Activated naive CD8-positive, alpha-beta T cell treated with anti-CD3 and anti-CD28 coated beads, Interleukin-2, amount 10 ng/mL, durations not matched to agents 7 days and 5 days (primary cell): ENCODE measurements at places on chromosomes 2 and 18. TPM values are rescaled to one million over a fixed set of nuclear protein-coding genes. Genes with fewer than 3 reads are reported as not detected.

- DNase-seq = no peak
Observed at GRCh38 chr2:198715302-198715835, 742.4 kb downstream of the SATB2 start.

TUBA3E gene
- not detected for total RNA-seq

GRCh38 chr18:38450876-38451275, 885.3 kb upstream of the CELF4 start:
- no peak for DNase-seq

DNA sequence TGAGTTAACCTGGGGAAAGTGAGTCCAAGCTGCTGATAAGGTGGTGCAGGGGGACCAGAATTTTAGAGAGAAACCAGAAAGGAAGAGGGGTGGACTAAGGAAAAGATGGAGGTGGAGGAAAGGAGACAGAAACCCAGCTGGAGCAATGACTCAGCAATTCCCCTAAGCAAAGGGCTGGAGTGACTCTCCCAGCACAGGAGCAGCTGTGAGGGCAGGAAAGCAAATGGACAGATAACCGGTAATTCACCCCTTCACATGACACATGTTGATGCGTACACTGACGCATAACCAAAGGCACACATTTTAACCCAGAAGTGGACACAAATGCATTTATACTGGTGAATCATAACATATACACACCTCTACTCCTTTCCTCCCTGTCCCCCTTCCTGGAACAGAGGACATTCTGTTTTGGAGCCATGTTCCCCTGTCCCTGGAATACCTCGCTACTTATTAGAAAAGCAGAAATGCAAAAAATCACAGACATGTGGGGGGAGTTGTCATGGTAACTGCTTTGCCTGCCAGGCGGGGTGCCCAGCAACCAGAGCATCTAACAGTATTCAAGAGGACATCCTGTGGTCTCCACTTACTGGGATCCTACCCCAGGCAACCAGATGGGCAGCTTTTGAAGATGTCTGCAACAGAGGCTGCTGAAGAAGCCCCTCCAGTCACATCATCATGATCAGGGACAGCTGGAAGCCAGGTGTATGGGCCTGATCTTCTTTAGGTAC, 4.7 kb downstream of the CDK5R2 start:
- DNase-seq = no peak

DNA sequence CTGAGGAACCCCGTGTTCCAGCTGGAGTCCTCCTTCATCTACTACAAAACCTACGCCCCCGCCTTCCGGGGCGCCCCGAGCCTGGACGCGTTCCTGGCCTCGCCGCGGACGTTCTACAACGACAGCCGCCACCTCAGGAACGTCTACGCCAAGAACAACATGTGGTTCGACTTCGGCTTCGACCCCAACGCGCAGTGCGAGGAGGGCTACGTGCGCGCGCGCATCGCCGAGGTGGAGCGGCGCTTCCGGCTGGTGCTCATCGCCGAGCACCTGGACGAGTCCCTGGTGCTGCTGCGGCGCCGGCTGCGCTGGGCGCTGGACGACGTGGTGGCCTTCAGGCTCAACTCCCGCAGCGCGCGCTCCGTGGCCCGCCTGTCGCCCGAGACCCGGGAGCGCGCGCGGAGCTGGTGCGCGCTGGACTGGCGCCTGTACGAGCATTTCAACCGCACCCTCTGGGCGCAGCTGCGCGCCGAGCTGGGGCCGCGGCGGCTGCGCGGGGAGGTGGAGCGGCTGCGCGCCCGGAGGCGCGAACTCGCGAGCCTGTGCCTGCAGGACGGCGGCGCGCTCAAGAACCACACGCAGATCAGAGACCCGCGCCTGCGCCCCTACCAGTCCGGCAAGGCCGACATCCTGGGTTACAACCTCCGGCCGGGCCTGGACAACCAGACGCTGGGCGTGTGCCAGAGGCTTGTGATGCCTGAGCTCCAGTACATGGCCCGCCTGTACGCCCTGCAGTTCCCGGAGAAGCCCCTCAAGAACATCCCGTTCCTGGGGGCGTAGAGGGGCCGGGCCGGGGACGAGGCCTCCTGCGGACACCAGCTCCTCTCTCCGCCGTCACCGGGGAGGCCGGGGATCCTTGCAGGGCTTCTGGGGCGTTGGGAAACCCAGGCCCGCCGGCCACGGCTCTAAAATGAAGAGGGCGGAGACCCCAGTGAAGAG, 5.3 kb upstream of the NEU4 start:
- DNase-seq = peak; percentile 79

CFC1 gene
- total RNA-seq = not detected

DNA sequence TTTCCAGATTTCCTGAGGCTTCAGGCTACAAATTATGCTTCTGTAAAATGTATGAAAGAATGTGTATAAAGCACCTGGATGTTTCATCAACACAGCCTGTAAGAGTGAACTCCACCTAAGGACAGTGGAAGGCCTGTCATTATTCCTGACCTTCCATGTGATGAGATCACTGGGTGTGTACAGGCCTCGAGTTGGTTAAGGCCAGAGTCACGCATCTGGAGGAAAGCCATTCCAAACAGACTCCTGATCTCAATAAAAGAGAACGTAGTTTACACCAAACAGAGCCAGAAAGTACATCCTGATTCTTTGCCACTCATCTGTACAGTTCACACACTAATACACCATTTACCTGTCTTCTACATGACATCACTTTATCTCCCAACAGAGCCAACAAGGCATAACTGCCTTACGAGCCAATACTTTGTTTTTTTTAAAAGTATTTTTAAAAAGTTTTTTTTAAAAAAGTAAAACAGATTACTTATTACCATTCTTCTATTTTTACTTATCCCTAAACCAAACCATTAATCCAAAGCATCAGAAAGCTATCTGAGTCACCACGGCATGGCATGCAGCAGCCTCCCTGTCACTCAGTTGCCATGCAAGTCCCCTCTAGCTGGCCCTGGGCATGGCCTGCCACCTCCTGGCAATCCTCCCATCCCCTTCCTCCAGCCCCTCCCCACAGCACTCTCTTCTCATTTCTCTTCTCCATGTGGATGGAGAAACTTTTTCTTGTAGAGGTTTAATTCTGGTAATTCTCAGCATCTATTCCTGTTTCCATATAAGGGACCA, 78.8 kb upstream of the TFCP2L1 start:
- DNase-seq = no peak

CAPN14 gene
- 0.17 TPM for total RNA-seq

CHRNA1 gene
- total RNA-seq = not detected

DNA sequence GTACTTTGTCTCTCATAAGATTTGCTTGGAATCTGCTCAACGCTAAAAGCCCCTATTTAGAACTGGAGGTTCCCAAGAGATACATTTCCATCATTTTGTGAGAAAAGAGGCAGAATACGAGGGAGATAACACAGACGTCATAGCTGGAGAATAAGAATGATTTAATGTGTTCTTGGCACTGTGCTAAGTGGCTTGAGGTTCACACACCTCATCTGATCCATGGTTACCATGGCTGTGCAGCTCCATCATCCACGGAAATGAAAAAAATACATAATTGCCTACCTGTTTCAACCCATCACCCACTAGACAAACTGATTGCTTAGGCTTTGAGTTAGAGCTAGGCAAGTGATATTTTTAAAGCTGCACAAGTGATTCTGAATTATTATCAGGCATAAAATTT, 227.6 kb downstream of the SLC8A1 start:
- DNase-seq = no peak

DNA sequence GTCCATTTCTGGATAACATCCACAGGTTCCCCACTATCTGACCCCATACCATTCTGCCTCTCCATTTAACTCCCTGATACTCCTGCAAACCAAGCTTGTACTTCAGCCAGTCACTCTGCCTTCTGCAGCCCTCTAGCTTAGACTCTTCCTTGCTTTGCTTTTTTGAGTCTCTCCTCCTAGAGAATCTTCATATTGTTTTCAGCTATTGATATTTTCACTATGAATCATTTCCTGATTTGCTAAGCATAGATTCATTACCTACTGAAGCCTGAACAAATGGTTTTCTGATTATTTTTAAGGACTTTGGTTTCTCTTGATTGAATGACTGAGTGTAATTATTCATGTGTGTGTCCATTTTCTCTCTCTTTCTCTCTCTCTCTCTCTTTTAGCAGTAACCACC, 2102.3 kb upstream of the CELF4 start:
- no peak for DNase-seq

NFATC1 gene
- total RNA-seq = 46.9 TPM

DAPL1 gene
- total RNA-seq = not detected

- no peak for DNase-seq
Observed at GRCh38 chr2:236633219-236633570, 63.6 kb downstream of the ACKR3 start.

- DNase-seq = no peak
Observed at GRCh38 chr18:27894746-27895145, 282.2 kb downstream of the CDH2 start.

GRCh38 chr2:76082509-76082908, 371.8 kb upstream of the GCFC2 start:
- DNase-seq = no peak

RFTN2 gene
- total RNA-seq = 0.08 TPM

DNA sequence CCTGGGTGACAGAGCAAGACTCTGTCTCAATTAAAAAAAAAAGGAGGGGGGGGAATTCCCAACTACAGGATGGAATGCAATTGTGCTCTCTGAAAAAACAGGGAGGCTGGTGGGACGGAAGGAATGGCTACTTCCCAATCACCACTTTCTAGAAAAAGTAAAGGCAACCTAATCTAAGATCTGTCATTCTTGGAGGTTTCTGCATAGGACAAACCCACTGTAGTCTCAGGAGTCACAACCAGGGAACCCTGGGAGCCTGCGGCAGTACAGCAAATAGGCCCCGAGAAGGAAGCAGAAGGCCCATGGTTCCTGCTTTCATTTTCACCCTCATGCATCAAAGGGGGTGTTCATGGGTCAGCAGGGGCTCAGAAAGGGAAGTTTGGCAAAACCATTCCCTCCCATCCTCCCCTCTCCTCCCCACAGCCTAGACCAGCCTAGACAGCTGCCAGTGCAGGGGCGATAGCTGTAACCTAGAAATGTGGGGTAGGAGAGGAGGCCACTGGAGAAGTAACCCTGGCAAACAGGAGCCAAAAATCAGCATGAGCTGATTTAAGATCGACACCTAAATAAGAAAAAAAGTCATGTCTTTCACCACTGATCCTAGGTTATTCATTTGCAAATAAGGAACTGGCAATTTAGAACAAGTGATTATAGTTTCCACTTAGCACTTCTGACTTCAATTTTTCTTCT, 48.0 kb downstream of the TRABD2A start:
- no peak for DNase-seq

TBR1 gene
- total RNA-seq = not detected

GRCh38 chr2:41024816-41025215, 572.9 kb upstream of the SLC8A1 start:
- DNase-seq = no peak

DNA sequence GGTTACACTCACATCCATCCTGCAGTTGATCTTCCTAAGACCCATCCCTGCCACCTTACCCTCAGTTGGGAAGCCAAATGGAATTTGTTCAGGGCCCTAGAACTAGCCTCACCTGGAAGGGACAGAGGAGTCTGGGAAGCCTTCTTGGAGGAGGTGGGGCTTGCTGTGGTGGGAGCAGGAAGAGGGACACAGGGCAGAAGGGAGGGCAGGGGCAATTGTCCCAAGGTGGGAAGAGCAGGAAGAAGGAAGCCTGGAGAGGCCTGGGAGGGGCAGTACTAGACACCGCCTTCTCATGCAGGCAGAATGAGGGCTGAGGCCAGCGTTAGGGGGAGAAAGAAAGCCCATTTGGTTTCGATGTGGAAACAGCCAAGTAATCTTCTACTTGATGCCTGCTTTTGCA, 34.1 kb upstream of the ASPRV1 start:
- no peak for DNase-seq

GRCh38 chr2:187709065-187709464, 154.8 kb upstream of the TFPI start:
- DNase-seq = no peak

- DNase-seq = no peak
Observed at GRCh38 chr2:215027779-215028178, 110.6 kb downstream of the ABCA12 start.

DNA sequence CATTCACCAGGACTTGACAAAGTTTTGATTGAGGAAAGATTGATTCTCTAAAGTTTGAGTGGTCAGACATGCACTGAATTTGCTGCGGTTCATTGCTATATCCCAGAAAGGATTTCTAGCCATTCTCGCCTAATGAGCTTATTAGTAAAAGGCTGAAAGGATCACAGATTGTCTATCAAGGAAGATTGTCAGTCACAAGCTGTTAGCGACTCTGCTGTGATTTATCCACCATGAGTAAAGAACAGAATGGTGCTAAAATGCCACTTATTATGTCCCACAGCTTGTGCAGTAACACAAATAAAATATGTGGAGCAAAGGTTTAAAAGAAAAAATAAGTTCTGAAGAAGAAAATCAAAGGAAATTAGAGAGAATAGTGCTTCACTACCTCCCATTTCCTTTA, 701.2 kb upstream of the CDH7 start:
- DNase-seq = no peak

DNA sequence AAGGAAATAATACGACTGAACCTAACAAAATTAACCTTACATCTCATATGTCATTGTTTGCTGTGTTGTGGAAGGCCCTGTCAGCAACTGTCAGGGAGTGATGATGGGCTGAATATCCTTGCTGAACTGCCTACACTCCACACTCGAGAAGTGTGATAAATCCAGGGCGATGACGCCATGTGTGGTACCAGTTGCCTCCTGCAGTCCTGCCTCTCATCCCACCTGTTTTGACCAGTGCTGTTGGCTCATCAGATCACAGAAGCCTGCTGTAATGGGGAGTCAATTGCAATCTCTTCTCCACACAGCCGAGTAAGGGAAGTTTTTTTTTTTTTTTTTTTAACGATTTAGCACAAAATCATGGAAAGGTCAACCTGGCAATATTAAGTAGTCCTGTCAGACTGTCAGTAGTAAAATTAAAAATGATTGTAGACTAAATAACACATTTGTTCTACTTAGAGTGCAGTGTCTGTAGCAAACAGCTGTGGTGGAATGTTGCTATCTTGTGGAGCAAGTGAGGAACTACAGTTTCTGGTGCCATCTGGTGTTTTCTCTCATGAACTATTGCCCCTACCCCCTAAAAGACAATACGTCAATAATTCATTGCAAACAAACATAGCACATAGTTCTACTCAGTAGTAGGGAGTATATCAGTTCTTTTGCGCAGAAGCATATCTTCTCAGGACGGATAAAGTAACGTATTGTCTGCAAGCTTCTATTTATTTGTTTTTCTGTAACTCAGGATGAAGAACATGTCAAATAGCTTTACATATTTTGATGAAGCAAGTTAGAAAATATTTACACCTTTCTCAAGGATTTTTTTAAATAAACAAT, 347.6 kb downstream of the CTNNA2 start:
- no peak for DNase-seq

DNA sequence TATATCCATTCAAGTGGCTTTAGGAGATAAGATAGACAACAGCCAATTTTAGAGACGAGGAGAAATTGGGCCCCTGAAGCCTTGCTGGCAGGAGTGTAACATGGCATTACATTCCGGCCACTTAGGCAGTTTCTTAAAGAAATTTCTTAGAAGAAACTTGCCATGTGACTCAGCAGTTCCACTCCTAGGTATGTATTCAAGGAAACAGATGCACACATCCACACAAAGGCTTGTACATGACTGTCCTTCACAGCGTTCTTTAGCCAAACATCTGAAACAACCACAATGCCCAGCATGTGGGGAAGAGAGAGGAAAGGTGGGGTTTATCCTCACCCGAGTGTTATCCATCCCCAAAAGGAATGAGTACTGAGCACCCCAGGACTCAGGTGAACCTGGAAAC, 107.1 kb downstream of the NFATC1 start:
- no peak for DNase-seq
